ENCODE measurements at places on chromosomes 3 and 15.

GRCh38 chr15:71231758-71232157 is 116.5 kb downstream of the THSD4 start:
- DNase-seq, result peak; percentile 70

- DNase-seq, result no peak
Observed at GRCh38 chr3:149426325-149426724, 48.2 kb upstream of the TM4SF4 start.

- DNase-seq, result no peak
Observed at GRCh38 chr15:89900849-89901248, 7.1 kb upstream of the AP3S2 start.

DNA sequence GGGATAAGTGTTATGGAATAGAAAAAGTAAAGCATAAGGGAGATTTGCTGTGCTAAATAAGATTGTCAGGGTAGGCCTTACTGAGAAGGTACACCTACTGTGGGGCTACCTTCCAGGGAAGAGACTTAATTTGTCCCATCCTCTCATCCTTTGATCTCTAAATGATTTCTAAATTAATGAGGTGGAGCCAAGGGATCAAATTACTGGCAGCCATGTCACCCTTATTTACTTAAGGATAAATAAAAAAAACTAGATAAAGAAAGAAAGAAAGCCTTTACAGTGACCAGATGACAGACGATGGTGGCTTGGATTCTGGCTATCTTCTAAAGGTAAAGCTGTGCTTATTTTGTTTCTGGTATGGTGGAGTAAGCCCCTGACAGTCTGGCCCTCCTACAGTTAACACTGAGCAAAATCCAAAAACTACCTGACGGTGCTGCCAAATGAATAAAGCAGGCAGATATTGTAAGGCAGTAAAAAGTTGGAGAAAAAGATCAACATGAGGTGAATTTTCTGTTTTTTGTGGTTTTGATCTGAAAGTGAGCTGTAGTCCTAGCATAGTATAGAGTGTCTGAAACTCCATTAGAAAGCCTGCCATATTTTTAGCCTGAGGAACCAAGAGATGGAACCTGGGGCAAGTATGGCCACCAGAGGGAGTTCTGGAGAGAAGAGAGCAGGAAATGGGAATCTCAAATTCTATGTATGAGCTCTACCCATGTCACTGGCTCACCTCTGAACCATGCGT is 285.1 kb upstream of the MANF start:
- DNase-seq, result peak; percentile 49

GRCh38 chr3:127606981-127607595 is 8.9 kb downstream of the MCM2 start:
- no peak for DNase-seq

- peak; percentile 76 for DNase-seq
Observed at GRCh38 chr3:55482496-55483195, 4.5 kb downstream of the WNT5A start.

DNA sequence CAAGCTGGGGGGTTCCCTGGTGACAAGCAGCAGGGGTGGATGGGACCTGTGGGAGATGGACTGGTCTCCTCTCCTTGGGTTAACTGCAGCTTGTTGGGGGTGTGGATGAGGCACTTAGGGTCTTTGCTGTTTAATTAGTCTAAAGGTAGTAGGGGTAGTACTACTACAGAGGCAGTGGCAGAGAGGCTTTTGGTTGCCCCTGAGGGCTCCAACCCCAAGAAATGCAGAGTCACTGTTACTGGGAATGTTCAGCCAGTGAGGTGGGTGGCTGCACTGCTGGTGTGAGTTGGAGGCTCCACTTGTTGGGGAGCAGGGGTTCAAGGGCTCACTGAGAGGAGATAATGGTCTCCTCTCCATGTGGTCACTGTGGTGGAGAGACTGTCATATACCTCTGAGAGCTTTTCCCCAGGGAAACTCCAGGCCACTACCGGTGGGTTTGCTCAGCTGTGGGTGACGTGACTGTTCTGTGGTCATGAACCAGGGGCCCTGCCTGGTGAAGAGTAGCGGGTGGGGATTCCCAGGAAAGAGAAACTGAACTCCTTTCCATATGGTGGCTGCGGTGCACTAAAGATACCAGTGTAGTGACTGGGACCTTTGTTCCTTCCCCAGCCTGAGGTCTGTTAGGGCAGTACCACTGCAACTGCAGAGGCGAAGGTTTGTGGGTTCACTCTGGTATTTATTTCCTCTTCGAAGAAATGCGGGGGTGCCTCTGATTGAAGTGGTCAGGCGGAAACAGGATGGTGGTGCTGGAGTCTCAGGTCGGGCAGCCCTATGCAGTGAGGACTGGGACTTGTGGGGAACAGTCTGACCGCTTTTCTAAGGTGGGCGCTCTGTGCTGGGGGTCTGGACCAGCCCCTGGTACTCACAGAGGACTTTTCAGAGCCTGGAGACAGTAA is 68.9 kb upstream of the TNFSF10 start:
- DNase-seq, result peak; percentile 14

- no peak for DNase-seq
Observed at GRCh38 chr15:98938105-98938417, 69.5 kb downstream of the PGPEP1L start.

DNA sequence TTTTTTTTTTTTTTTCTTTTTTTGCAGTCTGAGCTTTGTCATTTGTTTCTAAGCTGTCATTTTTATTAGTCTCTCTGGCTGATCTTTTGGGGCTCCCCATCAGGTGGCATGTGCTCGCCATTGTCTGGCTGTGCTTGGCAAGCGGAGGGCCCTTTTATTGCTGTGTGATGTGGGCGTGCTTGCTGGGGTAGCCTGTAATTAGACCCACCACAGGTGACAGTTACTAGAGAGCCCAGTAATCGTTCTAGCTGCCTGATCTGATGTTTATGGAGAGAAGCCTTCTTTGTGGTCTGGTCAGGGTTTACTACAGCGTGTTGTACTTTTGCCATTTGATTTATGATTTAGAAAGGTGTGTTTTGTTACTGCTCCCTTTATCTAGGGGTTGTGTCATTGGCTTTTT is 179.9 kb downstream of the MCTP2 start:
- no peak for DNase-seq

GRCh38 chr3:106168962-106169750 is 300.3 kb upstream of the CBLB start:
- DNase-seq, result no peak

GRCh38 chr15:49096090-49096750 is 50.0 kb upstream of the SECISBP2L start:
- DNase-seq, result no peak

All from fibroblast of villous mesenchyme (primary cell).